ENCODE measurements at places on chromosomes 5 and 9.

DNA sequence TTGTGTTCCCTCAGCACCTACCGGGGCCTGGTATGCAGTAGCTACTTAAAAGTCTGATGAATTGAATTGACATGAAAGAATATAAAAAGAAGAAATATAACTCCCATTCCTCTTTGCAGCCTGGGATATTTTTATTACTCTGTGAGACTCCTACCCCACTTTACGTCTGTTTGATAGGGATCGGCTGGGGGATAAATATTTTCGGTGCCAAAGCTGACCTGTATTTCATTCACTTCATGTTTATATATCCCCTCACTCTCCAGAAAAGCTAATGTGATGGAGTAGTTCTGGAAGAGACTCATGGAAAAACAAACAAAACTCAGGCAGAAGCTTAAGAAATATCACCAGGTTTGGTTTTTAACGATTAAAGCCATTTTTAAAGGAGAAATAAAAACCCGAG lies 108.2 kb upstream of the TBC1D2 start:
- no peak for DNase-seq

- no peak for DNase-seq
Observed at GRCh38 chr5:107389775-107390148, 281.0 kb downstream of the EFNA5 start.

GRCh38 chr9:99387431-99387830 lies 165.3 kb downstream of the SEC61B start:
- DNase-seq = no peak

DNA sequence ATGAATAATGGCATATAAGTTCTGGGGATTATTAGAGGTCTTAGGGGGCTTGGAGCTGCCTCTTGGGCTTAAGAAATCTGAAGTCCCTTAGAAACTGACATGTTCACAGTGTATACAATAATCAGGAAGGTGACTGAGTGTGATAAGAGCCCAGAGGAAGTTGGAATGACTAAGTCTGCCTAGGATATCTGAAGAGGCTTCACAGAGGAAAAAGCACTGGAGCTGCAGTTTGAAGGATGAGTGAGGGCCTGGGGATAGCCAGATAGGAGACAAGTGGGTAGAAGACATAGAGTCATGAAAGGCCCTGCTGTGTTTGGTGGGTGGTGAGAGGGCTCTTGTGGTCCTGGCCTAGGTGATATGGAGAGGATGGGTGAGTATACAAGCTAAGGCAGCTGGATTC lies 8.8 kb downstream of the NEUROG1 start:
- no peak for DNase-seq

- no peak for DNase-seq
Observed at GRCh38 chr5:77390795-77391194, 101.3 kb downstream of the WDR41 start.

DNA sequence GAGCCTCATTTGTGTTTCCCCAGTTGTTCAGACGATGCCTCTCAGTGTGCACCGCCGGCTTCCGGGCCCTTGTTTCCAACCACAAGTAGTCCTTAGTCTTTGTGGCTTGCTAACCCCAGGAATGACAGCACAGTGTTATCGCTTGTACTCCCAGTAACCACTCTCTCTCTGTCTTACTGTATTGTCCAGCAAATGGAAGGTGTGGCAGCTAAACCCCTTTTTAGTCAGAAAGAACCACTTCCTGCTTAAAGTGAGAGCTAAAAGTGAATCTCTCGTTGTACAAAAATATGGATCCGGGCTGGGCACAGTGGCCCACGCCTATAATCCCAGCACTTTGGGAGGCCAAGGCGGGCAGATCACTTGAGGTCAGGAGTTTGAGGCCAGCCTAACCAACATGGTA lies 61.3 kb downstream of the ENC1 start:
- no peak for DNase-seq

- no peak for DNase-seq
Observed at GRCh38 chr5:116271446-116272025, 186.7 kb downstream of the COMMD10 start.

DNA sequence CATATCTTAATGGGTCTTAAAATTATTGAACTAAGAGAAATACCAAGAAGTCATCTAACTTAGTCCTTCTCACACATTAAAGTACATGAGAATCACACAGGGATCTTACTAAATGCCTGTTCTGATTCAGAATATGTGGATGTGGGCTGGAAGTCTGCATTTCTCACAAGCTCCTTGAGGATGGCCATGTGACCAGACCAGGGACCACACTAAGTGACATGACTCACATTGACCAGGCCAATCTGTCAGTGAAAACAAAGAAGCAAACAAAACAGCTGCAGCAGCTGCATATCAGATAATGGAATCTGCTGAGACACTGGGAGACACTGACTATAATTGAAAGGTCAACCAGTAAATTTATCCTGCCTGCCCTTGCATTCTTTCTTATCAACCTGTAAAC lies 110.5 kb downstream of the ADAMTS12 start:
- DNase-seq = no peak

DNA sequence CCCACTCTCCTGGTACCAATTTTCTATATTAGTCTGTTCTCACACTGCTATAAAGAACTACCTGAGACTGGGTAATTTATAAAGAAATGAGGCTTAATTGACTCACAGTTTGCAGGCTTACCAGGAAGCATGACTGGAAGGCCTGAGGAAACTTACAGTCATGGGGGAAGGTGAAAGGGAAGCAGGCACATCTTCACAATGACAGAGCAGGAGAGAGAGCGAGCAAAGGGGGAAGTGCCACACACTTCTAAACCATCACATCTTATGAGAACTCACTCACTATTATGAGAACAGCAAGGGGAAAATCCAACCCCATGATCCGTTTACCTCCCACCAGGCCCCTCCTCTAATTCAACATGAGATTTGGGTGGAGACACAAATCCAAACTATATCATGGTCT lies 72.2 kb downstream of the ATG10 start:
- DNase-seq = no peak

- DNase-seq = no peak
Observed at GRCh38 chr5:172075656-172076055, 69.2 kb upstream of the FBXW11 start.

DNA sequence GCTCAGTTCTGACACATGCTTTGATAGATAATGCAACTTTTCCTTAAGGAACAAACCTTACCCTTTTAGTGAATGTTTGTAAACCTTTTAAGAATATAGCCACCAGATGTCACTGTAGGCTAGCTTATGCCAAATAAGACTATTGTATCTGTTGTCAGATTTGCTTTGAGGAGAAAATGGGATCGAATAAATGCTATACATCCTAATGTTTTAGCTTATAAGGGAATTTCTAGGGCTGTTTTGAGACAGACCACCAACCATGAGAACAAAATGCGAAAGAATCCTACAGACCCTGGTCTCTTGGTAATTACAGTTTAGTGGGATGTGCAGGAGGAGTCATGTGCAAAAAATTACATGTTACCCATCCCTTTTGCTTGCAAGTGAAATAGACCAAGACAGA lies 127.6 kb upstream of the NMUR2 start:
- DNase-seq = no peak

- no peak for DNase-seq
Observed at GRCh38 chr5:139689631-139690063, 41.5 kb downstream of the CXXC5 start.

GRCh38 chr9:126690431-126691051 lies 76.8 kb downstream of the LMX1B start:
- peak; percentile 70 for DNase-seq

DNA sequence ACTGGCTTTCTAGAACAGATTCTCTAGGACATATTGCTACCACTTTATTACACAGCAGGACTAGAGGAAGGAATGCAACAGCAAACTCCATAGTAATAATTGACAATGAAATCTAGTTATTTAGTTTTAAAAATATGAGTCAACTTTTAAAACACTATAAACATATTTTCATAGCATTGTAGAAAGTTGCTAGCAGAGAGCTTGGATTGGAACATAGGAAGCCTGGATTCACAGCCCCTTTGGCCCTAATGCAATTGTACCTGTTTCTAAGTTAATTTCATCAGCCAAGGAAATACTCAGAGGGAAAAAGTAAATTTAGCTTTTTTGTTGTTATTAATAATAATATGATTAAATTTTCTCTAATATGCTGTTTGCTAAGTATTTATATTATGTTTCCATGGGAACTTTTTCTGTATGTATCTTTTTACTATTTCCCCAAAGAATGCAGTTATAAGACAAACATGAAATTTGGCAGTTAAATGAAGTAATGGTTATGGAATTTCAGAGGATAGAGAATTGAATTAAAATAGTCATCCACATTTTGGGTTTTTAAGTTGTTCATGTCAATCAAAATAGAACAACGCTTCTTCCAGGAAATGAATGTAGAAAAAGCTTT lies 45.6 kb downstream of the VCAN start:
- no peak for DNase-seq

DNA sequence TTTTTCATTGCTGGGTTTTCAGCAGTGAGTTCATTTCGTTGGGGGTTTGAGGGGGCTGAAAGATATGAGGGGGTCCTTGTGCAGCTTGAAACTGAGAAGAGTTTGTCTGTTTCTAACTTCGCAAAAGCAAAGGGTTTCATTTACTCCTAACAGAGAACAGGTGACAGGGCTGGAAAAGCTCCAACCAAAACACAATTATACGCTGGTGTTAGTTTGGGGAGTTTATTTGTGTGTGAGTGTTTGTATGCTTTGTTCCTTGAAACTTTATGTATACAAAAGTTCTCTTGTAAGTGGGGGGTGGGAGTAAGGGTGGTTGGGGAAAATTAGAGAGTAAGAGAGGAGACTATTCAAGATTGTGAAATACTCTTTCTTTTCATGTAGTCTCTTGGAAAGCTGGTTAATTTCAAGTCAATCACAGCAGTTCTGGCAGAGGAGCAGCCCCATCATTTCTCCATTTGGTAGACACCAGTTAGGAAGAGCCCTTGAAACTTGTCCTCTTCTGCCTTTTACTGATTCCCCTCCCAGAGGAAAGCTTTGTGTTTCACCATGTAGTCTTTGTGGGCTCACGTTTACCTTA lies 881 bp downstream of the TNFAIP8 start:
- DNase-seq = no peak

- no peak for DNase-seq
Observed at GRCh38 chr5:56746553-56747339, 68.6 kb upstream of the MAP3K1 start.

DNA sequence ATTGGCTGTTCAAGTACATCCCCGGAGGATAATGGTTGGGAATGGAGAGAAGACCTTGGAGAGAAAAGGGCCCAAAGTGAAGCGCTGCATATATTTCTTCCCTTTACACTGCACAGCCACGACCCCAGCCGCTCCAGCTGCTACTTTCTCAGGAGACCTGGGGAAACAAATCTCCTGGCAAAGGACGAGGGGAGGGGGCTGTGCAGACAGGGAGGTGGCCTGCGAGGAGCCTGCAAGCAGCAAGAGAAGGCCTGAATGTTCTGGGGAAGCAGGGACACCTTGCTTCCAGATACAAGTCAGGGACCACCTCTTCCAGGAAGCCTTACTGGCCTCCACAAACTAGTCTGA lies 739 bp upstream of the PDLIM4 start:
- DNase-seq = no peak

- DNase-seq = peak; percentile 91
Observed at GRCh38 chr9:121598167-121598964, 53.1 kb upstream of the DAB2IP start.

GRCh38 chr9:130501639-130502038 lies 56.9 kb downstream of the ASS1 start:
- DNase-seq = no peak

DNA sequence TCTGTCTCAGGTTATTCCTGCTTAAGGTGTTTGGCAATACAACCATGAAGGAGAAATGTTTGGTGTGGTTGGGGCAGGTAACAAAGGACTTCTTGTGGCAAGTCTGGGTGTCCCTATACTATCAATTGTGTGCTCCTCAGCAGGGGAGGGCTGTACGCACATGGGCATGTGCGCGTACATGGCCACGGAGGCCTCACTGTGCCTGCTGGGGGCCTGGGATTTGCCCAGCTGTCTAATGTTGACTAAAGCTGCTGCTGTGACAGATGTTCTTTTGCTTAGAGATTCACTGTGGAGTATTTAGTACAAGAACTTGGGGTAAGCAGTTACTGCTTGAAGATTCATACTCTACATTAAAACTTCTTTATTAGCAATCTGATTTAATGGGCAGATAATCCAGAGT lies 97.5 kb downstream of the HSPA4 start:
- DNase-seq = no peak

GRCh38 chr5:126597156-126597555 lies 2.1 kb upstream of the ALDH7A1 start:
- no peak for DNase-seq

- DNase-seq = no peak
Observed at GRCh38 chr5:151054709-151055108, 26.1 kb downstream of the TNIP1 start.

Measured in breast epithelium (tissue), 4 donors.